Colonic mucosa (tissue), 4 donors: ENCODE measurements at places on chromosomes 12 and 14. TPM values are rescaled to one million over a fixed set of nuclear protein-coding genes. Genes with fewer than 3 reads are reported as not detected.

DNA sequence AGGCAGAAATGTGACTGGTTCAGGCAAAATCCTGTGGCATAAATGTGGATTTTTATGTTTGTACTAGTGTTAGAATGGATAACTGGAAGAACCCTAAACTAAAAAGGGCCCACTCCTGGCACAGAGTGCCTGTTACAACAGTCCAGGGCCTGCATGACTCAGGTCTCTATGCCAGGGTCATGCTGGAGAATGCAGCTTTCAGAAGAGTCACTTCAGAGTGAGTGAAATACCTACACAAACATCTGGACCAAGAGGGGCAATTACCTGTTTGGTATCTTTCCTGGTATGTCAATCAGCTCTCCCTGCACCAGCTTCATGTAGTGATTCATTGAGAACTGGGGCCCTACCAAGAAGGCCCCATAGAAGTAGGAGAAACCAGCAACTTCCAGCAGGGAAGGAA is 10.0 kb downstream of the EMG1 start:
- peaks cover 29% of the 10 kb centered on the region for H3K36me3 ChIP-seq
- DNase-seq: no peak
- no peak overlapping the region for H3K27ac ChIP-seq
- no peaks in the 10 kb centered on the region for H3K4me1 ChIP-seq

- no peaks in the 10 kb centered on the region for H3K36me3 ChIP-seq
- no peaks in the 10 kb centered on the region for H3K27me3 ChIP-seq
- H3K27ac ChIP-seq: no peak overlapping the region
- DNase-seq: no peak
Measured at GRCh38 chr14:38404100-38404541, 148.2 kb upstream of the CLEC14A start.

DNA sequence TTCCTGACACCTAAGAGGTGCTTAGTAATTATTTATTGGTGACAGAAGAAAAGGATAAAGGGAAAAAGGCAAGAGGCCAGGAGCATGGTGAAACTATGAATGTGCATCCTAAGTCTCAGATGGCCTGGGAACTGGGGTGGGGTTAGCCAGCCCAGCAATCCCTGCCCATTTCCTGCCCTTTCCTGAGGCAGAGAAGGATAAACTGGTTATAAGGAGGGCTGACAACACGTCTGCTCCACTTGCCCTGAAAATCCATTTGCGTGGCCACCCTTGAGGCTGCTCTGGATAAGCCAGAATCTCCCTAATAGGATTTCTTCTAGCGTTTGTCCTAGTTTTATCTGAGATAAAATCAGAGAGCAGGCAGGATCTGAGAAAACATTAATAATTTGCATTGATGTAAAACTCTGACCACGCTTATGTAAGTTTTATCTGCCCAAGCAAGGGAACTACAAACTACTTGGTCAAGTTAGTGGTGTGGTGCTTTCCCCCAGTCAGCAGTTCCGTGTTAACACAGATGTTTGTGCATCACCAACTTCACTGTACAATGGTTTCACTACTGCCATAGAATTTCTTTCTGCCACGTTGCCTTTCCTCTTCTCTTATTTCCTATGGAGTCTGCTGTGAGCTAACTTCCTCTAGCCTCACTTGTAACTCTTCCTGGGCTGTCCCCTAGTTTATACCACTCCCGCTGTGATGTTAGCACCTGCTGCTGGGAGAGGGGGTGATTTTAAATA is 392.7 kb downstream of the RPS29 start:
- no peaks in the 10 kb centered on the region for H3K27me3 ChIP-seq
- H3K4me3 ChIP-seq: no peak overlapping the region
- no peak overlapping the region for H3K27ac ChIP-seq
- no peaks in the 10 kb centered on the region for H3K36me3 ChIP-seq

The ADGRD1 gene
- total RNA-seq: 3.6 TPM

DNA sequence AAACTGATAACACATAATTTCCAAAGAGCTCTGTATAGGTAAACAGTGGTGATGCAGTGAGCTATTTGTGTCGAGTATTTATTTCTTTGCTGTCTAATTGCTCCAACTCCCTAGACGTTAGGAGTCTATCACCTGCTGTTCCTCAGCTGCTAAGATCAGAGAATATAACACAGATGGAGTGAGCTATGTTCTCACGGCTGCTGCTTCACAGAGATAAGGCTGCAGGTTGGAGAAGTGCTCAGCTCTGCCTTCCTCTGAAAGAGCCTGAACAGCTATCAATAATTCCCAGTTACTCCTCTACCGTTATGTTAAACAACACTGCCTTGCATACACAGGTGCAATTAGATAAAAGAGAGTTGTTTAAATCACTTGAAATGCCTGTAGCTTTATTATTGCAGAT is 103.2 kb upstream of the MDGA2 start:
- no peak overlapping the region for H3K27ac ChIP-seq
- no peak for DNase-seq
- no peak overlapping the region for H3K4me3 ChIP-seq
- H3K36me3 ChIP-seq: no peaks in the 10 kb centered on the region

The EFS gene
- total RNA-seq: 1.1 TPM

The CCDC38 gene
- not detected for total RNA-seq

GRCh38 chr12:53651737-53652136 is 24.1 kb downstream of the ATP5MC2 start:
- no peaks in the 10 kb centered on the region for H3K27me3 ChIP-seq
- DNase-seq: no peak
- H3K4me1 ChIP-seq: no peaks in the 10 kb centered on the region
- H3K4me3 ChIP-seq: no peak overlapping the region
- H3K27ac ChIP-seq: no peak overlapping the region

- no peak overlapping the region for H3K4me3 ChIP-seq
- H3K4me1 ChIP-seq: no peaks in the 10 kb centered on the region
- H3K27ac ChIP-seq: no peak overlapping the region
- no peaks in the 10 kb centered on the region for H3K27me3 ChIP-seq
Measured at GRCh38 chr12:120940006-120940405, 35.8 kb upstream of the SPPL3 start.

GRCh38 chr14:66965831-66966230 is 223.4 kb upstream of the GARIN2 start:
- H3K27ac ChIP-seq: no peak overlapping the region
- H3K27me3 ChIP-seq: no peaks in the 10 kb centered on the region
- H3K4me1 ChIP-seq: no peaks in the 10 kb centered on the region

GRCh38 chr12:3565985-3566384 is 75.0 kb downstream of the PRMT8 start:
- no peaks in the 10 kb centered on the region for H3K27me3 ChIP-seq
- H3K36me3 ChIP-seq: no peaks in the 10 kb centered on the region
- H3K4me3 ChIP-seq: no peak overlapping the region
- no peak for DNase-seq
- H3K4me1 ChIP-seq: no peaks in the 10 kb centered on the region
- no peak overlapping the region for H3K27ac ChIP-seq

The ARG2 gene
- total RNA-seq: 4.7 TPM

The ANKRD52 gene
- total RNA-seq: 39.3 TPM

DNA sequence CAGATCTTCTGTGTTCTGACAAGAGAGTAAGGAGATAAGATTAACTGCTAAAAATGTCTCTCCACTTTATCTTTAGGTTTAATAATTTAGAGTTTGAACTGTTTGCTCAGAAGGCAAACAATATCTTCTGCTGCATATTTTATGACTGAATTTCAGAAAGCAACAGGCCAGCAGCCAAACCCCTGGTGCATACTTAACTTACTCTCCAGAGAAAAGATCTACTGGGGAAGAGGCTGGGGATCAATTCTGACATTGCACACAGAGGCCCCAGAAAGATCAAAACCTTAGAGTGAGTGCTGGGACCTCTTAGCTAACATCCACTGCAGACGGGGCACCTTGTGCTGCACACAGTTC is 518.2 kb downstream of the TMEM132D start:
- H3K36me3 ChIP-seq: no peaks in the 10 kb centered on the region
- peak overlapping the region; percentile 60 for H3K27ac ChIP-seq
- DNase-seq: no peak
- H3K4me1 ChIP-seq: no peaks in the 10 kb centered on the region
- H3K4me3 ChIP-seq: no peak overlapping the region

The ALX1 gene
- total RNA-seq: not detected

DNA sequence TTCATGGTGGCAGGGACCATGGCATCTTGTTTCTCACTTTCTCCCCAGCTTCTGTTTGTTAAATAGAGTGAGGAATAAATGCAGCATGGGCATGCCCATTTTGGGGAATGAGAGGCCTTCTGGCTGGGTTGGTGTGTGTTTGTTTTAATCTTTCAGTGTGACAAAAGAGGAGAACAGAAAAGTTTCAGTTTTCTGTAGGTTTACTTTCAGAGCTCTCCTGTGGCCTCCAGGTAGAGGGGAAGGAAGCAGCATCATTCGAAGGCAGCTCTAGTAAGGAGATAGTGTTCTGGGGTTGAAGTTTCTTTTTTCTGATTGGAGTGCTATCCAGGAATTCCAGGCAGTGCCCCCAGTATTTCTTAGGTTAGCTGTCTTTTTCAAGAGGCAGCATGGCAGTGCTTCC is 15.3 kb downstream of the MSRB3 start:
- H3K36me3 ChIP-seq: no peaks in the 10 kb centered on the region
- H3K27me3 ChIP-seq: no peaks in the 10 kb centered on the region
- no peaks in the 10 kb centered on the region for H3K4me1 ChIP-seq
- no peak for DNase-seq

The CFAP54 gene
- total RNA-seq: 0.32 TPM

GRCh38 chr12:14254781-14255180 is 110.7 kb upstream of the ATF7IP start:
- no peaks in the 10 kb centered on the region for H3K36me3 ChIP-seq
- no peaks in the 10 kb centered on the region for H3K27me3 ChIP-seq
- no peak overlapping the region for H3K27ac ChIP-seq
- no peak for DNase-seq
